ENCODE measurements at places on chromosomes 5 and 9.

- DNase-seq = no peak
These were observed 3.8 kb downstream of the ZFAND5 start for GRCh38 chr9:72361217-72361616.

GRCh38 chr5:132437604-132438266 is 52.8 kb downstream of the IRF1 start:
- DNase-seq = peak; percentile 72

DNA sequence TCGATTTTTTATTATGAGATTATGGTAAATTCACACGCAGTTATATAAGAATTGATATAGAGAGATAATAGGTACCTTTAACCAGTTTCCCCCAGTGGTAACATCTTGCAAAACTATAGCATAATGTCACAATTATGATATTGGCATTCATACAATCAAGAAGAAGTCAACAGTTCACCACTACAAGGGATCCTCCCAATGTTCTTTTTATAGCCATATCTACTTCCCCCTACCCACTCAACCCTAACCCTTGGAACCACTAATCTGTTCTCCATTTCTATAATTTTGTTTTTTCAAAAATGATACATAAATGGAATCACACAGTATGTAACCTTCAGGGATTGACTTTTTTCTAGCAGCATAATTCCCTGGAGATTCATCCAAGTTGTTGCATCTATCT is 9.8 kb downstream of the ACTL7B start:
- DNase-seq = no peak

DNA sequence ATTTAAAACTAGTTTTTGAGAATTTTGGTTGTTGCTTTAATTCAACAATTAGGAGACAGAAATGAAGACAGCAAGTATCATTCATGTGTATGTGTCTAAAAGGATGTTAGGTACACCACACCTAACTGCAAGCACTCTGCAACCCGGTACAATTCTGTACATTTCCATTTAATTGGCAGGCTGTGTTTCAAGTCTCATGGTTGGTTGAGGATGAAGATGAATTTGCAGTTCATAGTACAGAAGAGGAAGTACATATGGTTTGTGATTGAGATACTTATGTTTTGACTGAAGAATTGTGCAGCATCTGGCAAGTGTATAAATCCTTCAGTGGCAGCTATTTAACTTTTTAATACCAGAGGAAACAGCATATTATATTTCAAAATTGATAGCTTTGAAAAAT is 628.7 kb upstream of the ZNF608 start:
- DNase-seq = no peak

- no peak for DNase-seq
These were observed 10.2 kb downstream of the SLC6A18 start for GRCh38 chr5:1235379-1235778.

DNA sequence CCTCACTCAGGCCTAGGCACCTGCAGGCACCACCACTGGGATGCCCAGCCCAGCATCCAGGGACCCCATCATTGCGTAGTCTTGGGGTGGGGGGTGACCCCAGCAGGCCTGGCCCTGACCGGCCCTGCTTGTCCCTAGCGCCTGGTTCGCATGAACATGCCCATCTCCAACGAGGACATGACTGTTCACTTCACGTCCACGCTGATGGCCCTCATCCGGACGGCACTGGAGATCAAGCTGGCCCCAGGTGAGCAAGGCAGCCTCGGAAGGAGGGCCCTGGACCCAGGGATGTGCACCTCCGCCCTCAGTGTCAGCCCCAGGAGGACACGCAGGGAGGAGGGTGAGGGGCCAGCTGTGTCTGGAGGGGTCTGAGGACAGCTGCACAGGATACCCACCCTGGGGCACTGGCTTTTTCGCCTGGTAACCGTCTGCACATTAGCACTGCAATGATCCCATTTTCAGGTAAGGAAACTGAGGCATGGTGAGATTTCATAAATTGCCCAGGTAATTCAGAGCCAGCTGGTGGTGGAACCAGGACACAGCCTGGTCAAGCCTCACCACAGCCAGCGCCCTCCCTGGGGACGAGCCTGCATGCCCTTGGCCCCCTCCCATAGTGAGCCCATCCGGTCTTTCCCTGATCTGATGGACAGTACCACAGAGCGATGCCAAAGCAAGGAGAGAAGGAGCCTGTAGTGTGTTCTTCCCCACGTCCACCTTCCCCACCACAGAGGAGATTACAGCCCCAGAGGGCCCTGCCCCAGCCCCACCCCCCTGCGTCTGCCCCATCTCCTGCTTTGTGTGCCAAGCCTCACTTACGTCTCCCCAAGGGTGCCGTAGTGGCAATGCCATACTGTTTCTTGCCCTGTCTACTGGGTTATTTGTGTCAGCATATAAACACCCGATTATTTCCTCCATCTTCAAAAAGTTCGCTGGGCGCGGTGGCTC is 228.3 kb downstream of the CACNA1B start:
- DNase-seq = no peak

GRCh38 chr9:113619491-113620376 is 156.2 kb downstream of the RGS3 start:
- no peak for DNase-seq

GRCh38 chr9:16505199-16505598 is 365.3 kb downstream of the BNC2 start:
- DNase-seq = no peak

DNA sequence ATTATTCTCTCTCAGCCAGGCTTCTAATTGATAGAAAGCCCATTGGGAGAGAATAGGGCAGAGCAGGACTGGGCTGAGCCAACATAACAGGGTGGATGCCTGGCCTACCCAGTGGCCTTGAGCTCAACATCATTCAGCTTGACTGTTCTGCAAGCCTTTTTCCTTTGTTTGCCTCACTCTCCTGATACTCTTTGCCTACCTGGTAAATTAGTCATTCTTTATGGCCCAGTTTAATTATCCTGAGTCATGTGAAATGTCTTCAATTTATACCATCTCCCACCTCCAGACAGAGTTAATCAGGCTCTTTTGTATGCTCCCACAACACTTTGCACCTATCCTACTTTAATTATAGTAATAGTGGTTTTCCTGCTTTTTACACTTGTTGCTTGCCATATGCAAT is 13.6 kb downstream of the GLRA1 start:
- DNase-seq = no peak

- no peak for DNase-seq
These were observed 22.9 kb upstream of the ABCA1 start for GRCh38 chr9:104950838-104951237.

DNA sequence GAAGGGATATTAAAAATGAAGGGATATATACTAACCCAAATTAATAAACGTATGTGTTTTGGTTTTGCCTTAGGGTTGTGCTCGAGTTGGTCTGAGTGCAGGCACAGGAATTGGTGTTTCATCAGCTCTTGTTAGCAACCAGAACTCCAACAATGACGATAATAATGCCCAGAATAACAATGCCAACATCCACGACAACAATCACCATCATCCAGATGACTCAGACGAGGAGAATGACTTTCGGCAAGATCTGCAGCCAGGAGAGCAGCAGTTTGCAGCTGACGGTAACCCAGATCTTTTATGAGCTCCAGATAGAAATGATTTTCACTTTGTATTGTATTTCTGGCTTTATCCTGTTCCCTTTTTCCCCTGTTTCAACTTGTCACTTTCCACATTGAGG is 33.2 kb downstream of the FBXO38 start:
- DNase-seq = no peak

- no peak for DNase-seq
These were observed 842 bp upstream of the ANGPTL2 start for GRCh38 chr9:127123064-127123890.

DNA sequence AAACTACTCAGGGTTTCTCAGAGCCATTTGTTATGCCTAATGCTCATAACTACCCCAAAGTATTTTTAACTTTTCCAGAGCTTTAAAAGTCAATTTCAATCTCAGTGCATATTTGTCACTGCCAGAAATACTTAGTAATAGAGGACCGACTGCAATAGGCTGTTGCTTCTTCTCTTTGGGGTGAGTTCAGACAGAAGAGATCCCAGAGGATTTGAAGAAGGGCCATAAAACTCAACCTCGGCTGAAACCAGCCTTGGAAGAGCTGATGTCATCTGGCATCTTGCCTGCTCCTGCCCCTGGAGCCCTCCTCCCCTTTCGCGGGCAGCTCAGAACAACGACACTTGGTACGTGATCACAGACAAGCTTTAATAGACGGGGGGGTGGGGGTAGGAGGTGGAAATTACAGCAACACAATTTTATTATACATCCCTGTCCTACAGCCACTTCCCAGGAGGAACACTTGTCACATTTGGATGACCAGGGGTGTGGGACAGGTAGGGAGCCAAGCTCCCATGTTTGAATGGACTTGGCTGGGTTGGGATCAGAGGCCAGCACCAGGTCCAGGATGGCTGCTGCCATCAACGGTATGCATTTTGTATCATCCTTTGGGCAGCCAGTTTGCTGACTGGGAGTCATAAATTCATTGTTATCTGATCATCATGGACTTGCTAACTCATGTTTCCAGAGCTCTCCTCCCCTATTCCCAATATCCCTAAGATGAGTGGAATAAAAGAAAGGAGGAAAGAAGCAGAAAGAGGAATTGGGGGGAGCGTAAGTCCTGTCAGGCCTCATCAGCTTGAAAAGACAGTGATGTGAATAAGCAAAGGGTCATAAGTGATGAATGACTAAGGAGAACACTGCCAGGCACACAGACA is 186.6 kb upstream of the PANK3 start:
- no peak for DNase-seq

- no peak for DNase-seq
These were observed 489.2 kb downstream of the KDM4C start for GRCh38 chr9:7246917-7247522.

- DNase-seq = no peak
These were observed 313.6 kb downstream of the NSG2 start for GRCh38 chr5:174359071-174359470.

GRCh38 chr9:34256104-34256503 is 73.0 kb downstream of the KIF24 start:
- no peak for DNase-seq

GRCh38 chr9:91042541-91042940 is 240.9 kb downstream of the SYK start:
- no peak for DNase-seq

DNA sequence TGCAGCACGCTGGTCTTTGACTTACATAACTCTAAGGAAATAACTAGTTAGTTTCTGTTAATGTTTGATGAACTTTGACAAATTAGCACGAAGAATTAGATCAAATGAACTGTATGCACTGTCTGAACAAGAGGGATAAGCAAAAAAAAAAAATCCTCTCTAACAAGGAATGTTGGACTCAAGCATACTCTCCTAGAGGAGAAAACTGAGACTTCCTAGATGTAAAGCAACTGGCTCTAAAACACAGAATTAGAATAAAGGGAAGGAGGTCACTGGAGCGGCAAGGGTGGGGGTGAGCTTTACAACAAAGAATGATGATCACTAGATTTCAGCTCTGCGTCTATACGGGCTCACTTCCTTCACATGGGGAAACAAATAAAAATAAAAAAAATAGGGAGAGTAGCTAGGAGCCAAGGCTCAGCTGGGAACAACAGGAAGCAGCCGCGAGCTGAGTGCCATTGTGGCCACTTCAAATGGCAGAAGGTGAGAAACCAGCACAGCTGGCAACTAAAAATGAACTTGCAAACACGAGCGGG is 48.7 kb upstream of the CEMIP2 start:
- DNase-seq = no peak

- DNase-seq = no peak
These were observed 82.8 kb upstream of the RORB start for GRCh38 chr9:74414325-74414724.

DNA sequence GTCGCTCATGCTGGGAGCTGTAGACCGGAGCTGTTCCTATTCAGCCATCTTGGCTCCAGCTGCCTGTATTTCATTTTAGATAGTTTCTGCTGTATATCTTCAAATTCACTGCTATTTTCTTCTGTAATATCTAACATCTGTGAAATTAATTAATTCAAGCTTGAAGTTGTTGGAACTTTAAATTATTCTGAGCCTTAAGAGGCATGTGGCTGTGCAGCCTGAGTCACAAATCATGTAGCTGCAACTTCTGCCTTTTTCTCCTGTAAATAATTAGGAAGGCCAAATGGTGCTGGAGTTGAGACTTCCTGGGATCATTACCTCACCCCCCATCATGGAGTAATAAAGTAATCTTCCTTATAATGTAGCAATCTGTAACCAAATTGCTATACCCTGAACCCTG is 183.3 kb upstream of the PCSK5 start:
- no peak for DNase-seq

DNA sequence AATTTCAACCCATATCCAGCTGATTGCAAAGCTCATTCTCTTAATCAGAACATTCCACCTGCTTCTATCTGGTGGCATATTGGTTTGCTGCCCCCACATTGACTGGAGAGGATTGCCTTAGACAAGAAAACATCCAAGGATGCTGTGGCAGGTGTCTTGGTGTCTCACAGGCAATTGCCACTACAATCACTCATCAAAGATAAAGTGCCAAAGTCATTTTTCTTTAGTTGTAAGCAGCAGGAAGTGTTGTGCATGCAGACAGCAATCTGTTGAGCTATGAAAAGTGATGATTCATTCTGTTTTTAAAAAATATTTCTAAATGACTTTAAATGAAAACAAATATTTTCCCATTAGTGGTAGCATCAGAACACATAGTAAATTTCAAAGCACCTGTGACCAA is 53.9 kb downstream of the CDH6 start:
- no peak for DNase-seq

DNA sequence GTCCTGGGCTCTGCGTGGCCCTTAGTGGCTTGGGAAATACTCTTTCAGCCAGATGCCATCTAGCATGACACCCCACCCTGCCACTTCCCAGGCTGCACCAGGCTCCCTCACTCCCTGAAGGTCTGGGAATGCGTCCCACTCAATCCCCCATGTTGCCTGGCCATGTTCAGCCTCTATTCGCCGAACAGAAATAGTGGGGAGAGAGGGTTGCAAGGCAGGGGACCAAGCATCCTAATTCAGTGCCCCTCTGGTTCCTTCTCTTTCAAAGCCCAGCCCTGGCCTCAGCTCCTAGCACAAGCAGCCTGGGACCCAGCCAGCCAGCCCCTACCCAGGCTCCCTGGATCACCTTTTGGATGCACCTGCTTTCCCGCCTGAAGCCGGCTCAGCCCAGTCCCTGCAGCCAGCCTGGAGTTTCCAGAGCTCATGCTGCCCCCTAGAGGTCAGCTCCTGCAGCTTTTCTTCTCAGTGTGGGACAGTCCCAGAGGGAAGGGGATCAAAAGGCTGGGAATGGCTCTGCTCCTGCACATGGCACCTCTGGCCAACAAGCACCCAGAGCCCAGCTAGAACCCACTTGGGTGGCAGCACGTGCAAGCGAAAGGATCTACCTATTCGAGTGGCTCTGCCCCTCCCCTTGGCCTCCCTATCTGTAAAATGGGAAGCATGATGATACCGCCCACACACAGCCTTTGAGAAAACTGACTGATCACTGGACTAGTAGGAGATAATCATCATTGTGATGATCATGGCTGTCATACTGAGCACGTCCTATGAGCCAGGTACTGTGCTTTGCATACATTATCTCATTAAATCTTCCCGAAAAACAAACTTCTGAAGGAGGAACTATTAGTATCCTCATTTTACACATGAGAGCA is 48.7 kb upstream of the C5orf58 start:
- peak; percentile 73 for DNase-seq

DNA sequence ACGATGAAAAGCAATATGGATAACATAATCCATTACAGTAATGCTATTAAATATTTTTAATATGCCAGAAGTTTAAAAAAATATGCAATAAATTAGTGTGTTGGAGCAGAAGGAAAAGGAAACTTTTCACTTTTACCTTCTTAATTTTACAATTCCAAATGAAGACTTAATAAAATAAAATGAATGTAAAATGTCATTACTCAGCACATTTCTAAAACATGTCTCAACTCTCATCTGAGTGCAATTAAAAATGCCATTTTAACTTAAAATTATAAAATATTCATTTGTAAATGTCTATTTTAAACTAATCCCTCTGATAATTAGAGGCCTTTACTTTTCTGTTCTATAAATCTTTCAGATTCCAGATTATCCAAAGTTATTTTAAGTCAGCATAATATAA is 733.4 kb downstream of the DNAH5 start:
- no peak for DNase-seq
